CD8-positive, alpha-beta memory T cell (primary cell): ENCODE measurements at places on chromosomes 16 and 17. TPM values are rescaled to one million over a fixed set of nuclear protein-coding genes. Genes with fewer than 3 reads are reported as not detected.

Gene AGRP
- not detected for total RNA-seq

- H3K36me3 ChIP-seq = no peaks in the 10 kb centered on the region
- DNase-seq = no peak
These were observed 3.4 kb downstream of the FAM222B start for GRCh38 chr17:28839221-28839620.

- no peak overlapping the region for H3K27ac ChIP-seq
- DNase-seq = no peak
- no peak overlapping the region for H3K4me3 ChIP-seq
These were observed 16.7 kb downstream of the IL34 start for GRCh38 chr16:70662991-70663523.

DNA sequence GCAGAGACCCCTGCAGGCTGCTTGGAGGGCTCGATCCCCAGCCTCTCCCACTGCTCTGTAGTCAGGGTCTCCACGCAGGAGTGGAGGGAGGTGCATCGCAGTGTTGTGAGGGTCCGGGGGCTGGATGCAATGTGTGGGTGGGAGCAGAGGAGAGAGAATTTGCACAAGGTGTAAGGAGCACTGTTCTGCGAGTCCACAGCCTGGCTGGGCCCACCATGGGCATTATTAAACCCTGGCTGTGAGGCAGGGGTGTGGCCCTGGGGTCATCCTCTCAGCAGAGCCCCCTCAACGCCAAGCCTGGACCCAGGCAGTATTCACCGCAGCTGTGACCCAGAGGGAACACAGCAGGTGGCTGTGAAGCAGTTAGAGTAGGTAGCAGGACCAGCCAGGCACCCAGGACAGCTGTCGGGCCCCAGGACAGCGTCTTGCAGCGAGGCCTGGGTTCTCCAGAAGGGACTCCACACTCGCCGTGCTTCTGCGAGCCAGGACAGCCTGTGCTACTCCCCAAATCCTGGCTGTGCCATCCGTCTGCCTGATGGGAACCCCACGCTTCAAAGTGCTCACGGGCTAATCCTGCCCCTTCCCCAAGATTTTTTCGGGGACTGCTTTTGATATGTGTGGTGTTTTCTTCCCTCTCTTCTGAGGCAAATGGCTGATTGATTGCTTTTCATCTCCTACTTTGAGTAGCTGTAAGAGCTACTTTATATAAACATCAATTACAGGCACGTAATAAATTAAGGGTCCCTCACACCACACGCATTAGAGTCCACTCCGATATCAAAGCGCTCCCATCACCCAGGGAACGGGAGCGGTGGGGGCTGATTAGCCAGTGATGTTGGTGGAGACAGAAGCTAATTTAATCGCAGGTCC, 100.9 kb upstream of the GSE1 start:
- no peaks in the 10 kb centered on the region for H3K27me3 ChIP-seq
- DNase-seq = no peak
- no peaks in the 10 kb centered on the region for H3K4me1 ChIP-seq

DNA sequence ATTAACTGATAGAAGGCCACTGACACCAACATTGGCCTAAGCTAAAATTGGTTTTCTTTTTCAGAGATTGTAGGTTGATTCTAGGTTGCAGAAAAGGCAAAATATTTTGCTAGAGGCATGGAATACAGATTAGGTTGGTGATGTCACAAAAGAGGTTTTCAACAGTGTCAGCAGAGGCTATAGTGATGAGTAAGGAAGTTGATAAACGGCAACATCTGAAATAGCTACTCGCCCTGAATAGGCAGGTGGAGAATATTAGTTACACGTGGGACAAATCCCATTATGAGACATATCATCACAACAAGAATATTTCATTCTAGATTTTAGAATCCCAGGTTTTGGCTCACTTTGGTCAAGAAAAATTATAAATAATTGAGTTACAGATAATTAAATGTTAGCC, 1.5 kb upstream of the TOM1L1 start:
- no peak for DNase-seq
- H3K36me3 ChIP-seq = no peaks in the 10 kb centered on the region
- H3K4me1 ChIP-seq = no peaks in the 10 kb centered on the region
- H3K27me3 ChIP-seq = peaks cover 4% of the 10 kb centered on the region
